ENCODE measurements at places on chromosomes 4 and X.

DNA sequence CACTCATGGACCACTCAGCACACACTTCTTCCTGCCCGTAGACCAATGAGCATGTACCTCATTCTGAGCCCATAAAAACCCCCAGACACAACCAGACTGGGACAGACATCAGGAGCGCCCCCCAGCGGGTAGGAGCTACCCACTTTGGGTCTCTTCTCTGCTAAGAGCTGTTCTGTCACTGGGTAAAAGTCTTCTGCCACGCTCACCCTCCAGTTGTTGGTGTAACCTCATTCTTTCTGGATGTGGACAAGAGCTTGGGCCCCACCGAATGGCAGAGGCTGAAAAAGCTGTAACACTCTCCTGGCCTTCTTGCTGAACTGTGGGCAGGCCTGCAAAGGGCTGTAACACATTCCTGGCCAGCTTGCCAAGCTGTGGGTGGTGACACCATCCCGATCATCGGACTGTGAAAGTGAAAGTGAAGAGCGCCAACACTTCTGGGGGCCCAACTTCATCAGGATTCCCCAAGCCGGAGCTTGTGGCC lies 137.6 kb downstream of the TECRL start:
- no peak for DNase-seq

- DNase-seq = no peak
Observed at GRCh38 chr4:90189946-90190345, 62.8 kb downstream of the CCSER1 start.

DNA sequence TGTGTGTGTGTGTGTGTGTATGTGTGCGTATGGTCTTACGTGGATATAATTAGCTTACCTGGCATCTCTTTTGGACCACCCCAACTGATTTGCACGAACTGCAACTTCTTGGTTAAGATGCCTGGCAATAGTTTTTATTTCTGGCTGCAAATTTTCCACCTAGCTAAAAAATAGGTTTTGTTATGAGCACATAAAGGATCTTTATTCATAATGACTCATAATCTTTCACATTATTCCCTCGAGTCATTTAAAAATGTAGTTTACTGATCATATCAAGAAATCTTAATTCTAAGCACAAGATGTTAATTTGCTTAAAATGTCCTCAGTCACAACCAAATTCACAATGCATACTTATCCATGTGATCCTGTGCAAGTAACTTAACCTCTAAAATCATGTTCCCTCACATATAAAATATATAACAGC lies 1.5 kb downstream of the COX18 start:
- DNase-seq = peak; percentile 25

GRCh38 chrX:51795136-51795535 lies 51.9 kb downstream of the GSPT2 start:
- DNase-seq = no peak

GRCh38 chrX:70033348-70034051 lies 16.2 kb downstream of the AWAT2 start:
- peak; percentile 3 for DNase-seq

DNA sequence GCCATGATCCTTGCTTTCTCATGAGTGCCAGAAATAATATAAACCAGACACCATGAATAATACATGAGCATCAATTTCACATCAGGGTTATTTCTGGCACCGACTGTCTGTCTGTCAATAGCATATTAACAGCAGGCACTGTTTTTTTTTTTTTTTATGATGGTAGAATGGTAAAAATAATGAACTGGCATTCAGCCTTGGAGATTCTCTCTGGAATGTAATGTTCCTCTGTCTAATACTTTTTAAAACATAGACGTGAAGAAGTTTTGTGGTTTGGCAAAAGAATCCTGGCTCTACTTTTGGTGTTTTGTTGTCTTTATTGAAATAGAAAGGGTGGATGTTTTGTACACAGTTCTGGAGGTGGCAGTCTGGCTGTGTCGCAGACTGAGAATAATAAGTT lies 874.6 kb upstream of the PRKX start:
- DNase-seq = no peak

GRCh38 chr4:15242021-15242420 lies 185.8 kb upstream of the C1QTNF7 start:
- DNase-seq = peak; percentile 38
